ENCODE measurements at places on chromosomes 7 and 10.

GRCh38 chr10:14772399-14772798 lies 2.3 kb downstream of the FAM107B start:
- DNase-seq = no peak

DNA sequence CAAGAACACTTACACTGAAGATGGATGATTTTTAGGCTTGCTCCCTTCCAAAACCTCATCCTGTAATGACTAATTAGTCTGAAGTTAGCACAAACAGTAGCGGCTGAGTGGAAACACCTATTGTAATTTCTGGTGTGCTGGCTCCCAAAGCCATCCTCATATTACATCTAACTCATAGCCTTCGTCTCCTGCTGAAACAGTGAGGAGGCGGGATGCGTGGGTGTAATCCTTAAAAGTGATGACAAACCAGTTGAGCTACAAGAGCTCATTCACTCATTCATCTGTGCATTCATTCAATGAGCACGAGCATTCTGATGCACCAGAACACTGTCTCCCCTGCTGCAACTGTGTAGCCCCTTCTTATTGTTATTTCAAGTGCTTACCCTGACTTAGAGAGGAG lies 235.3 kb downstream of the CALN1 start:
- DNase-seq = no peak

DNA sequence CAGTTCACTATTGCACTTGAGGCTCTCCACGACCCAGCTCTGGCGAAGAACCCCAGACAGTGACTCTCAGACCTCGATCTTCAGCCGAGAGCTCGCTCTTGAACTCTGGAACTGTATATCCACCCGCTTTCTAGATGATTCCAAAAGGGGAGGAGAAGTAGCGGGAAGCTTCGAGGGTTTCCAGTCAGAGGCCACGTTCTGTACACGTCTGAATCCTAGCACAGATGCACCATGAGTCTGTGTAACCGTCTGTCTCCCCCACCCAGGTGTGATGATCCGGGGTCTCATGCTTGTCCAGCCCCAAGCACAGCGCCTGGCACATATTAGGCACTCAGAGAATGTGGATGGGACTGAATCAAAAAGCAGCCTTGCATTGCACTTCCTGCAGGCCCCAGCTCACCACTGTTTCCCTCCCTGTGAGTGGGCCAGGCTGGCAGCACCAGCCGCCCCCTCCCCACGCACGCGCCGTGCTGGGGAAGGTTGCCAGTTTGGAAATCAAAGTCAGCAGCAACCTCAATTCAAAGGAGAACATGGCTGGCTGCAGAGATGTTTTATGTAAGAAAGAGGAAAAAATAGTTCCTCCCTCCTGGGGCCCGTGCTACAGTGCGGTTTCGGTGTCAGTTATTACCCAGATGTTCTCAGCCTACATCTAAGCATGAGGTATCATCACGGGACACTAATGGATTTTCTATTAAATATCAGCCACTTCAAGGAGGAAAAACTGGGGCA lies 5.7 kb downstream of the GRID2IP start:
- DNase-seq = no peak

DNA sequence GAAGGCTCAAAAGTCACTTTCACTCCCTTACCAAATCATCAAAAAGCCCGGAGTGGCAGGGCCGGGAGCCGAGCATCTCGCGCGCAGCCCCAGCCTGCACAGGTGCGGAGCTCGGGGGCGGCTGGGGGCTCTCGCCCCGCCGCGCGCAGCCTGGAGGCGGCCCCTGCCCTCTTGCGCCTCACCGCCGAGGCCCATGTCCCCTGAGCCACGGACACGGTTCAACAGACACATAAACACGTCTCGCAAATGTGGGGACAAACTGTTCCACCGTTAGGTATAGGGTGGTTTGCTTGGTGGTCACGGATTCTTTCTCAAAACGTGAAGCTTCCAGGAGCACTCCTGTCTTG lies 700 bp downstream of the GSAP start:
- DNase-seq = no peak

GRCh38 chr10:34386921-34387320 lies 428.2 kb downstream of the PARD3 start:
- DNase-seq = no peak

- DNase-seq = no peak
Observed at GRCh38 chr7:42350801-42351200, 113.8 kb upstream of the GLI3 start.

All from BJ (cell line).